Nephron progenitor cell (in vitro differentiated cells): ENCODE measurements at places on chromosomes 7 and 10.

- H3K27ac ChIP-seq, result no peak overlapping the region
- DNase-seq, result no peak
- peak overlapping the region; percentile 95 for H3K4me3 ChIP-seq
- peaks cover 69% of the 10 kb centered on the region for H3K4me1 ChIP-seq
- peaks cover 29% of the 10 kb centered on the region for H3K36me3 ChIP-seq
Observed at GRCh38 chr10:110502072-110502845, 4.6 kb downstream of the DUSP5 start.

GRCh38 chr7:151875942-151876898, 695 bp downstream of the PRKAG2 start:
- peak; percentile 80 for DNase-seq
- peak overlapping the region; percentile 87 for H3K4me3 ChIP-seq
- H3K27me3 ChIP-seq, result peaks cover 71% of the 10 kb centered on the region
- H3K4me1 ChIP-seq, result peaks cover 7% of the 10 kb centered on the region
- peak overlapping the region; percentile 42 for H3K27ac ChIP-seq

DNA sequence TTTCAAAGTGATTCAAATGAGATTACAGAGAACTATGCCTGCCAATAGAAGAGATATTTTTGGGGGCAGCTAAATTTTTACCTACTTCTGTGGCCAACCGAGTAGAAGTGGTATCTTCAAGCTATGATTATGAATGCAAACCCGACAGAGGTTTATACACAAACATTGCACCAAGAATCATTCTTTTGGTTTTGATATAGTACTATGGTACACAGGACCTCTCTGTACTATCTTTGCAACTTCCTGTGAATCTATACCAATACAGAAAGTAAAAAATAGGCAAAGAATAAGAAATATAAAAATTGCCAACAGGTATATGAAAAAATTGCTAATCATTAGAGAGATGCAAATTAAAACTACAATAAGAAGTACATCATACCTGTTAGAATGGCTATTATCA, 103.2 kb upstream of the VIPR2 start:
- no peaks in the 10 kb centered on the region for H3K4me1 ChIP-seq
- H3K27me3 ChIP-seq, result no peaks in the 10 kb centered on the region
- no peak for DNase-seq
- H3K4me3 ChIP-seq, result no peak overlapping the region
- H3K36me3 ChIP-seq, result no peaks in the 10 kb centered on the region
- H3K27ac ChIP-seq, result no peak overlapping the region

GRCh38 chr10:9076066-9076465, 1021.6 kb downstream of the GATA3 start:
- H3K27me3 ChIP-seq, result peaks cover 11% of the 10 kb centered on the region
- no peak overlapping the region for H3K4me3 ChIP-seq
- no peak overlapping the region for H3K27ac ChIP-seq

GRCh38 chr10:102648889-102649796, 4.9 kb downstream of the TRIM8 start:
- H3K36me3 ChIP-seq, result peaks cover 16% of the 10 kb centered on the region
- peaks cover 3% of the 10 kb centered on the region for H3K27me3 ChIP-seq
- DNase-seq, result no peak
- H3K27ac ChIP-seq, result no peak overlapping the region
- H3K4me1 ChIP-seq, result peaks cover 87% of the 10 kb centered on the region

DNA sequence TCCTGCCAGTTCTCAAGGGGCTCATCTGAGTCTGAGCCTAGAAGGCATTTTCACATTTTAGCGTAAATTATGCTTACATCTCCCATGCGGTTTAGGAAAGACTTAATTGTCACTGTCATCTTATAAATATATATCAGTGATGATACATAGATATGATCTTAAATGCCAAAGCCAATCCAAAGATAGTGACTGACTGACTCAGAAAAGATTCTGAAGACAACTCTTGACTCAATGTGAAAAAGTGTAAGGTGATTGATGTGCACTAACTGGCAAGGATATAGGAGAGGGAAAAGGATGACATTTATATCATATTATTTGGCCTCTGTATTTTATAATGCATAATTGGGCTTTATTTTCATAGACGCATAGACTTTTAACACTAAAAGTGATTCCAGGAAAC, 84.9 kb upstream of the LRRN3 start:
- H3K4me1 ChIP-seq, result no peaks in the 10 kb centered on the region
- H3K4me3 ChIP-seq, result no peak overlapping the region
- H3K36me3 ChIP-seq, result no peaks in the 10 kb centered on the region
- no peak for DNase-seq

DNA sequence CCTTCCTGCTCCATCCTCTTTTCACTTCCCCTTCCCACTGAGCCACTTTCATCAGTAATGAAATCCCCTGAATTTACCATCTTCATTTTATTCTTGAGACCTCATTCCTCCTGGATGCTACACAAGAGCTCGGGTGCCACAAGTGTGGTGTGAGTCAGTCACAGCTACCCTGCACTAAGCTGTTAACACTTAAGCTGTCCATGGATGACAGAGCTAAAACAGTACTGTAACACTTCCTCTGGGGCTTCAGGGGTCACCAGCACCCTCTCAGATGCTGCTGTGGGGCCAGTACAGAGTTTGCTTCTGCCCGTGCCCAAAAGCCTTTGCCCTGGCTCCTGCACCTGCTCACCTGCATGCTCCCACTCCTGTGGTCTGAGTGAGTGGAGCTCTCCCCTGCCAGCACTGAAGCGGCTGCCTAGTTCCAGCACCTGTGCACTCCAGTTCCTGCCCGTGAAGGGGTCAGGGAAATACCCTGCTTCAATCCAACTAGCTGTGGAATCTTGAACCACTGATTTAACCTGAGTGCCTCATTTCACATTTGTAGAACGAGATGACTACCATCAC, 71.9 kb downstream of the POT1 start:
- H3K27me3 ChIP-seq, result no peaks in the 10 kb centered on the region
- H3K4me3 ChIP-seq, result no peak overlapping the region
- no peaks in the 10 kb centered on the region for H3K4me1 ChIP-seq

- H3K4me3 ChIP-seq, result no peak overlapping the region
- DNase-seq, result no peak
- peaks cover 15% of the 10 kb centered on the region for H3K4me1 ChIP-seq
Observed at GRCh38 chr7:137313201-137313600, 30.3 kb downstream of the PTN start.

GRCh38 chr7:100022621-100023020, 7.2 kb downstream of the ZKSCAN1 start:
- no peak overlapping the region for H3K27ac ChIP-seq
- no peak overlapping the region for H3K4me3 ChIP-seq
